T-helper 17 cell (primary cell): ENCODE measurements at places on chromosomes 5 and 9.

- H3K4me1 ChIP-seq: peaks cover 7% of the 10 kb centered on the region
- H3K4me3 ChIP-seq: no peak overlapping the region
- no peaks in the 10 kb centered on the region for H3K27me3 ChIP-seq
- peak overlapping the region; percentile 65 for H3K27ac ChIP-seq
- peaks cover 3% of the 10 kb centered on the region for H3K36me3 ChIP-seq
Observed at GRCh38 chr9:131447148-131447547, 53.3 kb downstream of the PRRC2B start.

GRCh38 chr5:102911973-102912372 is 156.9 kb downstream of the PAM start:
- H3K4me1 ChIP-seq: peaks cover 2% of the 10 kb centered on the region
- DNase-seq: no peak
- no peaks in the 10 kb centered on the region for H3K27me3 ChIP-seq
- H3K27ac ChIP-seq: no peak overlapping the region

DNA sequence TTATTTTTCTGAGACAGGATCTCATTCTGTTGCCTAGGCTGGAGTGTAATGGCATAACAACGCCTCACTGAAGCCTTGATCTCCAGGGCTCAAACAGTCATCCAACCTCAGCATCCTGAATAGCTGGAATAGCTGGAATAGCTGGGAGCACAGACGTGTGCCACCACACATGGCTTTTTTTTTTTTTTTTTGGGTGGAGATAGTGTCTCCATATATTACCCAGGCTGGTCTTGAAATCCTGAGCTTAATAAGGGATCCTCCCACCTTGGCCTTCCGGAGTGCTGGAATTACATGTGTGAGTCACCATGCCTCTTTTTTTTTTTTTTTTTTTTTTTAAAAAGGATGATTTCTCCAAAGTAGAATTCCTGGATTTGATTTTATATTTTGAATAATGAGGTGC is 60.7 kb downstream of the NSD1 start:
- no peak overlapping the region for H3K4me3 ChIP-seq
- peaks cover 5% of the 10 kb centered on the region for H3K36me3 ChIP-seq
- DNase-seq: no peak
- H3K27me3 ChIP-seq: no peaks in the 10 kb centered on the region

DNA sequence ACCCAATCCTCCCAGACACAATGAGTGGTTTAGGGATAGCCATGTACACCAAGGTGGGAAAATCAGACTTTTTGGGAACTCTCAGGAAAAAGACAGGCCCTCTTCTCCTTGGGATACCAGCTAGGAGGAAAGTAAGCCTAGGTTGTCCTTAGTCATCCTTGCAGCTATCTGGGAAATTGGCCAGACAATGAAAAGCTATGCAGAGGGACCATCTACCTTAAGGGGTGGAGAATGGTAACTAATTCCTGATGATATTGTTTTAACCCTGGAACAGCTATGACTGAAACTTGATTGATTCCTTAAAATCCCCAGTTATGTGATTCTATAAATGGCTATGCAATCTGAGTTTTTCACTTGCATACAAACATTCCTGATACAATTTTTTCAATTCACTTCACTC is 88.9 kb upstream of the BNC2 start:
- H3K4me3 ChIP-seq: no peak overlapping the region
- DNase-seq: no peak
- H3K4me1 ChIP-seq: no peaks in the 10 kb centered on the region
- H3K27me3 ChIP-seq: no peaks in the 10 kb centered on the region

- no peak overlapping the region for H3K27ac ChIP-seq
- H3K4me1 ChIP-seq: no peaks in the 10 kb centered on the region
- peaks cover 28% of the 10 kb centered on the region for H3K27me3 ChIP-seq
- no peak for DNase-seq
- no peaks in the 10 kb centered on the region for H3K36me3 ChIP-seq
- no peak overlapping the region for H3K4me3 ChIP-seq
Observed at GRCh38 chr5:7834982-7835381, 16.0 kb downstream of the CFAP90 start.
